Myocyte (in vitro differentiated cells): ENCODE measurements at places on chromosomes 7 and 10. TPM values are rescaled to one million over a fixed set of nuclear protein-coding genes. Genes with fewer than 3 reads are reported as not detected.

FAM25G gene
- not detected in 2 replicates for total RNA-seq

GJC3 gene
- not detected in 2 replicates for total RNA-seq

UFSP1 gene
- 8.5 and 14.3 TPM in 2 replicates for total RNA-seq

MYOZ1 gene
- 4.7 and 5.5 TPM in 2 replicates for total RNA-seq

CELF2 gene
- 71.0 and 77.0 TPM in 2 replicates for total RNA-seq

EMX2 gene
- total RNA-seq: not detected in 2 replicates

MDFIC gene
- total RNA-seq: 82.2 and 87.9 TPM in 2 replicates

LIMK1 gene
- 47.8 and 49.9 TPM in 2 replicates for total RNA-seq

CPA1 gene
- 1.3 and 6.5 TPM in 2 replicates for total RNA-seq

HOXA6 gene
- total RNA-seq: 0.80 and 1.0 TPM in 2 replicates

PRPS1L1 gene
- total RNA-seq: not detected in 2 replicates

TMEM26 gene
- total RNA-seq: 2.3 and 2.6 TPM in 2 replicates

- no peak for DNase-seq
Observed at GRCh38 chr7:79434867-79435266, 18.6 kb downstream of the MAGI2 start.

DNA sequence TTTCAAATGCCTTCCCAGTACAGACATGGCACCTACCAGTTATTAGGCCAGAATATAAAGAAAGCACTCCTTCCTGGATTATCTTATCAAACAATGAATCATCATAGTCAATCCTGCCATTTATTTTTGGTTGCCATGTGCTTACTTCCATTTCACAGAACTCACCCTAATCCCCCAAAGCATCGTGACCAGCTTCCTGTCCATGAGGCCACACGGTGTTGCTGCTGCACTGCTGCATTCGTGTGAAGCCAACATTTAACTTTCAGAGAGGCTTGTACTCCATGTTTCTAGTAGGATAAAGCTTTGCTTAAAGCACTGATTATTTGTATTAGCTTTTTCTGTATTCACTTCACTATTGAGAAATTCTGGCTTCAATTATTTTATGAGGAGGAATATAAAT lies 14.4 kb downstream of the COL28A1 start:
- DNase-seq: peak; percentile 38

GRCh38 chr7:28017372-28017771 lies 163.2 kb downstream of the JAZF1 start:
- no peak for DNase-seq

- peak; percentile 63 for DNase-seq
Observed at GRCh38 chr7:29189743-29190201, 4.8 kb upstream of the CHN2 start.

GRCh38 chr7:29078311-29079260 lies 67.8 kb downstream of the CPVL start:
- DNase-seq: no peak

GRCh38 chr7:139767561-139767982 lies 10.2 kb downstream of the HIPK2 start:
- peak; percentile 41 for DNase-seq

DNA sequence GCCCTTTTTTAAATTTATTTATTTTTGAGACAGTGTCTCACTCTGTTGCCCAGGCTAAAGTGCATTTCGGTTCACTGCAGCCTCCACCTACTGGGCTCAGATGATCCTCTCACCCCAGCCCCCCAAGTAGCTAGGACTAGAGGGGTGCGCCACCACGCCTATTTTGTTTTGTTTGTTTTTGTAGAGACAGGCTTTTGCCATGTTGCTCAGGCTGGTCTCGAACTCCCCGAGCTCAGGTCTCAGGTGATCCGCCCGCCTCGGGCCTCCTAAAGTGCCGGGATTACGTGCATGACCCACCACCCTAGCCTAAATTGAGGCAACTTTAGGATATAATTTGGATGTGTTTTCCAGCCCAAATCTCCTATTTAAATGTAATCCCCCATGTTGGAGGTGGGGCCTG lies 805 bp downstream of the ZNF736 start:
- no peak for DNase-seq

- peak; percentile 52 for DNase-seq
Observed at GRCh38 chr7:40673285-40673684, 538.5 kb downstream of the SUGCT start.

GRCh38 chr10:91540733-91541132 lies 92.1 kb downstream of the PPP1R3C start:
- DNase-seq: no peak

GRCh38 chr7:128917122-128917521 lies 6.6 kb upstream of the KCP start:
- no peak for DNase-seq

- no peak for DNase-seq
Observed at GRCh38 chr10:90041585-90041984, 340.2 kb downstream of the KIF20B start.

- no peak for DNase-seq
Observed at GRCh38 chr10:96201525-96201924, 69.8 kb downstream of the BLNK start.

DNA sequence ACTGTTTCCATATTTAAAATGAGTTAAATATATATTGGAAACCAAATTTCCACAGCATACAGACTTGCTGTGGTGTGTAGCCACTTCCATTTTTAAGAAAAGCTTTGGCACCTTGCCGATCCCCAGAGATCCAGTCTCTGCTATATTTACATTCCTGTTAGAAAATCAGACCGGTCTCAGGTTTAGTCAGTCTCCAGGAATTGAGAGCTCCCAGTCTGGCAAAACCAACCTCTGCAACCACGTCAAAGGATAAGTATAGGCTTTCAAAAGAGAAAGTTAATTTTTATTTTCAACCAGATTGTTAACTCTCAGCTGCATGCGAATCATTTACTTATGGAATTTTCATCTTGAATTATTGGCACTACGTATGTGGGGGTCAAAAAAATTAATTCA lies 28.2 kb downstream of the PUS7 start:
- peak; percentile 61 for DNase-seq

DNA sequence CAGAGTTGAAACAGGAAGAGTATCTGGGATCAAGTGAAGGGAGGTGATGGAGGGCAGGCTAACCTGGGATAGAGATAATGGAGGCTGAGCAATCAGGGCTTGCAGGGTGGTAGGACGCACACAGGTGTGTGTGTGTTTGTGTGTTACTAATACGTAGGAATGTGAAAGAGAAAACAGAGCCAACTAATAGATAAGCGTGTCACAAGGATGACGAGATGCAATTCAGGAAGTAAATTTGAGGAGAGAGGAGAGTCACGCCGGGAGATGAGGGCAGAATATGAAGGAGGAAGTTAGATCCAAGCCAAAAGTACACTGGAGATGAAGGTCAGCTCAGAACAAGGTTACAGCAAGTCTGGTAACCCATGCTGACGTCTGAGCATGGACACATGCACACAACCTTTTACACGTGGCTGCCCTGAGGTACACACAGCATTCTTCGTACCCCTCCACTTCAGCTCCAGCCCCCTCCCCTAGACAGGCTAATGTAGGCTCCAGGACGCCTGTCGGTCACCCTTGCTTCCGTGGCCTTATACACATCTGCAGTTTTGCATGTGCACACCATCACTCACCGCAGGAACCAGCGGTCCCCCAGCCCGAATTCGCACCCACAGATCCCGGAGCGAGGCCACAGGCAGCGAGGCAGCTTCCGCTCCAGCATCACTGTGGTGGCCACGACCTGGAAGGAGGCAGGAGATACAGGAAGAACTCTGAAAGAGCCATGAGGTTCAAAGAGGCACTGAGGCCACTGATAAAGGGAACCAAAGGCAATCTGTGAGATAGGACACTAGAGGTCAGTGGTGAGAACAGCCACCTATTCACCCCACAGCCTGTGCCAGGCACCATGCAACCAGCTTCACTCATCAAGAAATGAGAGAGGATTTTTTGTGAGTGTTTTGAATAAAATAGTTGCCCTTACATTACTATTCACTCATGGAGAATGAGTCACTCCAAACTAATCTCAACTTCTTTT lies 23.7 kb upstream of the TRPV6 start:
- DNase-seq: peak; percentile 25

- DNase-seq: no peak
Observed at GRCh38 chr7:96989241-96989858, 16.0 kb upstream of the DLX6 start.

DNA sequence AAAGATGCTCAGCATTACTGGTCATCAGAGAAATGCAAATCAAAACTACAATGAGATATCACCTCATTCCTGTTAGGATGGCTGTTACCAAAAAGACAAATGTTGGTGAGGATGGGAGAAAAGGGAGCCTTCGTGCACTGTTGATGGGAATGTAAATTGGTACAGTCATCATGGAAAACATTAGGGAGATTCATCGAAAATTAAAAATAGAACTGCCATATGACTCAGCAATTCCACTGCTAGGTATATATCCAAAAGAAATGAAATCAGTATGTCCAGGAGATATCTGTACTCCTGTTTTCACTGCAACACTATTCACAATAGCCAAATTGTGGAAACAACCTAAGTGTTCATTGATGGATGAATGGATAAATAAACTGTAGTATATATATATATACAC lies 228.1 kb downstream of the ACTR3B start:
- DNase-seq: no peak

DNA sequence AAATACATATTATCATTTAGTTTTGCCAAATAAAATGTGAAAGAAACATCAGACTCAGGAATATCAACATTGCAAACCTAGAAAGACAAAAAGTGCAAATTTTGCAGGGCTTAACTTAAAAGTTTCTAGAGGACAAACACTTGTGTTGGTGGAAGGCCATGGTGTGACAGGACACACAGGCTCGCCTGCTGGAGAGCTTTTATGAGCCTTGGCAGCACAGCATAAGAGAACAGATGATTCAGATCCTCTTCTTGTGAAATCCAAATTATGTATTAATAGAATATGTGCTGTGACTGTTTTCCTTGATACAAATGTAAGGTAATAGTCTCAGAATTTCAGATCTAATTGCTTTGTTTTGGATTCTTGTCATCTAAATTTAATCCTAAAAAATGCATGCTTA lies 72.9 kb upstream of the ABCB5 start:
- DNase-seq: peak; percentile 28

GRCh38 chr10:60494774-60495173 lies 105.1 kb upstream of the ANK3 start:
- no peak for DNase-seq

- no peak for DNase-seq
Observed at GRCh38 chr10:66277481-66277880, 648.4 kb upstream of the LRRTM3 start.

DNA sequence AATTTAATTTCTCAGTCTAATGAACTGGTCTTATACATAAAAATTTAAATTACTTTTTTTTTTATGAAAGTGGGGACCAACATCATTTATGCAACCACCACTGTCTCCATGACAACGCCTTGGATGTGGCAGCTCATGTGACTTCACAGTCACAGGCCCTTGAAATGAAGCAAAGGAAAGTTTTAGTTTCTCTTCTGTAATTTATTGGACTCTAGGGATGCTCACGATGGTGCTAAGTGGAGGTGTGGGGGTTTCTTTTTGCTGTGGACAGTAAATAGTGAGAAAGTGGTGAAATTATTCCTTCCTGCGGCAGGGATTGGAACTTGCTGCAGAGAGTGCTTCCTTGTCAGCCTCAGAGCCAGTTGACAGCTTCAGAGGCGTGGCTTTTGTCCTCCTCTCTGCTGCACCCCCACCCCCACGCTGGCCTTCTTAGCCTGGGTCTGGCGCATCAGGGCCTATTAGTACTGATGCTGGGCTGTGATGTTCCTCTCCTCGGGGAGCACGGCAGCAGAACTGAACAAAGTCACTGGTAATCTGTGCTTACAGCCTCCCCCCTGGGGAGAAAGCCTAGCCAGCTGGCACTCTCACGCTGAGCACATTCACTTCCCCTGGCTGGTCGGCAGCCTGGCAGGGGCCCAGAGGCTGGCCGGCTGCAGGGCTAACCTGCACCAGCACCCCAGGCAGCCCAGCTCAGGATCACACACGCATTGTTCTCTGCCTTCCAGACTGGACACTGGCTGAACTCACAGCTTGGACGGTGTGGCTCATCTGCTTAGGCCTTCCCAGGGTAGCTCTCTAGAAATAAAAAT lies 517.5 kb upstream of the GALNT17 start:
- DNase-seq: peak; percentile 0

DNA sequence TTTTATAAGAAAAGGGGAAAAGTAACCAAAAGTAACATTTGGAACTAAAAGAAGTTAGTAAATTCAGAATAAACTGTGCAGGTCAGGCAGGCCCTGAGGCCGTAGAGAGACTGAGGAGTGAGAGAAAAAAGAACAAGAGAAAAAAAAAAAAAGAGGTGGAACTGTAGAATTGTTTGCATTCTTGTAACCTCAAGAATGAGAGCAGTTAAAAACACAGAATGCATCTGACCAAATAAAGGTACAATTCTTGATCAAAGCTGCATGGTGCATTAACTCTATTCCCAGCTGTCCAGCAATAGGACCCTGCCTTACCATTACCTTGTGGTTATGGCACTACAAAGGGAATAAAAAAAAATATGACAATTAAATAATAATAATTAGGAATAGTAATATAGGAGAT lies 170.1 kb upstream of the SEMA3A start:
- peak; percentile 39 for DNase-seq

GRCh38 chr7:92909686-92910475 lies 73.5 kb upstream of the CDK6 start:
- DNase-seq: no peak

- no peak for DNase-seq
Observed at GRCh38 chr10:90526721-90527120, 331.1 kb downstream of the HTR7 start.

- peak; percentile 47 for DNase-seq
Observed at GRCh38 chr7:5420067-5420880, 3.4 kb downstream of the TNRC18 start.

GRCh38 chr7:99111591-99111990 lies 32.3 kb downstream of the SMURF1 start:
- no peak for DNase-seq

- no peak for DNase-seq
Observed at GRCh38 chr7:83441-83840, 108.9 kb upstream of the FAM20C start.

- peak; percentile 90 for DNase-seq
Observed at GRCh38 chr10:59508296-59508695, 145.9 kb upstream of the FAM13C start.

DNA sequence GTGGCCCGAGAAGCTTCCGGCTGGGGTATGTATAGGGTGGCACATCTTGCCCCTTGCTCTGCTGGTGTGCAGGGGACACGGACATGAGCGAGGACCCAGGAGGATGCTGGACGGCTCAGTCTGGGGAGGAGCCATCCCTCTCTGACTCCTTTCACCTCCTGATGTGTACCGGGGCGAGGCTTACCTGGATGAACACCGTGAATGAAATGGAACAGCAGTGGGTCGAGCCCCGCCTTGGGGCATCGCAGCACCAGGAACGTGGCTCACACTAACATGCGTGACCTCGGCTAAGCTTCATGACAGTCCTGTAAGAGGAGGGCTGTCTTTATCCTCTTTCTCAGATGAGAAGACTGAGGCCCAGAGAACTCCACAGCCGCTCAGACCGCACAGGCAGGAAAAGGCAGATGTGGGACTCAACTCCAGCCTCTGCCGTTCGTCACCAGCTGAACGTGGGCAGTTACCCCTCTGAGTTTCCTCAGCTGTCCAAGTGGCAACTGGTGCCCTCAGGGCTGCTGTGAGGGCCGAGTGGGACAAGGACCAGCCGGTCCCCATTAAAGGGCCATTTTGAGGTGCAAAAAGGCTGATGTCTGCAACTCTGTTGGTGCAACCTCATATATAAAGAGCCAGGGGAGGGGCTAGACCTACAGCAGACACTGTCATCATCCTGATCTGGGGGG lies 54.5 kb downstream of the INSIG1 start:
- DNase-seq: peak; percentile 87
